ENCODE measurements at places on chromosomes 4 and X.
A peak's percentile ranks its signal among the peaks of the same experiment; 100 is the strongest.

DNA sequence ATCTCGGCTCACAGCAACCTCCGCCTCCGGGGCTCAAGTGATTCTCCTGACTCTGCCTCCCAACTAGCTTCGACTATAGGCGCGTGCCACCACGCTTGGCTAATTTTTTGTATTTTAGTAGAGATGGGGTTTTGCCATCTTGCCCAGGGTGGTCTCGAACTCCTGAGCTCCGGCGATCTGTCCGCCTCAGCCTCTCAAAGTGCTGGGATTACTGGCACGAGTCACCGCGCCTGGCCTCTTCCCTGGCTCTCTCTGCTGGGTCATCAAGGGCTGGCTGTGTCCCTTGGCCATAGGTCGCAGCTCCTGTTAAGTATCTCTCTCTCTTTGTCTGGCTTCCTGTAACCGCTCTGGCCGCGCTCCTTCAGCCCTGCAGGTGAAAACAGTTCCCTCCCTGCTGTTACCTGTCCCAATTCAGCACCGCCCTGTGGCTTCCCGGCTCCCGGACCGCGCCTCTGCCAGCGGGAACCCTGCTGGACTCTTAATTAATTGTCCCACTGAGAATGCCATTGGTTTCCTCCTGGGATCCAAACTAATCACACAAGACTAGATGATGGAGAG is 1.3 kb upstream of the RGS12 start:
- peak; percentile 54 for DNase-seq

- no peak for DNase-seq
Measured at GRCh38 chr4:56626963-56627362, 54.1 kb downstream of the HOPX start.

GRCh38 chr4:72410158-72410557 is 158.9 kb downstream of the ADAMTS3 start:
- no peak for DNase-seq

DNA sequence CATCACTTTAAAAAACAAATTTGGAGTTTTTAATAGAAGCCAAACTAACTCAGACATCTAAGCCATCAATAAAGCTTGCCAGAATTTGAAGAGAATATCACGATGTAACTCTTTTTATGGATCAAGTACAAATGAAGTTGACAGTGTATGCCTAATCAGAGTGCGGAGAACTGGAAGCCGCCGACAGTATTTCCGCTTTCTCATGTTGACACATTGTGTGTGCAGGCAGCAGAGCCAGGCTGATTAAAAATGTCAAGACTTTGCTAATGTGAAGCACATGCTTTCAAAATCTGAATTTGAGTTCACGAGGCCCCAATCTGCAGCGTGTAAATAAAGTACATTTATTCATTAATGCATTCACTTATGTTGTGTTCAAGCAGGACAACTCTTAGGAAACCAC is 161.2 kb downstream of the TENM3 start:
- no peak for DNase-seq

DNA sequence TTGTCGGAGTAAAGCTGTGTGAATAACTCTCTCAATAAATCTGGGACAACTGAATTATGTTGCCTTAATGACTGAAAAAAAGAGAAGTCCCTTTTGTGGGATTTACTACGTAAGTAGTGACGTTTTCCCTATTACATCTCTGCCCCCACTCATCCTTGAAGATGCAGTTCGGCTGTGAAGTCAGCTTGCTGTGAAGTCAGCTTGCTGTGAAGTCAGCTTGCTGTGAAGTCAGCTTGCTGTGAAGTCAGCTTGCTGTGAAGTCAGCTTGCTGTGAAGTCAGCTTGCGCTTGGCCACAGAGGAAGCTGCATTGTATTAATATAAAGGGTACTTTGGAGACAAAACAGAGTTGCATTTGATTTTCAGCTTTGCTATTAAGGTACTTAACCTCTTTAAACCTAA is 8.0 kb upstream of the VAMP7 start:
- no peak for DNase-seq

GRCh38 chr4:127759893-127760292 is 22.2 kb upstream of the HSPA4L start:
- DNase-seq = no peak

DNA sequence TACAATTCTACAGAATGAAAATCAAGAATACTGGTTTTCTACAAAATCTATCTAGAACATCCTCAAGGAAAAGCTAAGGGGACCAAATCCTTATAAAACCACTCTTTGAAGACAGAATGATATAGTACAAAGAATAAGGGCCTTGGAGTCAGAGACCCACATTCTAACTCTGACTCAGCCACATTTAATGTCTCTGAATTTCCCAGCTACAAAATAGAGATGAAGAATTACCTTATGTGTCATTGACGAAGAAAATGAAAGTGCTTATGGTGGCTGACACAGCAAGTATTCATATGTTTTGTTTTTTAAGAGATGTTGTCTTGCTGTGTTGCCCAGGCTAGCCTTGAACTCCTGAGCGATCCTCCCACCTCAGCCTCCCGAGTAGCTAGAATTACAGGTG is 35.9 kb upstream of the CXorf38 start:
- no peak for DNase-seq

DNA sequence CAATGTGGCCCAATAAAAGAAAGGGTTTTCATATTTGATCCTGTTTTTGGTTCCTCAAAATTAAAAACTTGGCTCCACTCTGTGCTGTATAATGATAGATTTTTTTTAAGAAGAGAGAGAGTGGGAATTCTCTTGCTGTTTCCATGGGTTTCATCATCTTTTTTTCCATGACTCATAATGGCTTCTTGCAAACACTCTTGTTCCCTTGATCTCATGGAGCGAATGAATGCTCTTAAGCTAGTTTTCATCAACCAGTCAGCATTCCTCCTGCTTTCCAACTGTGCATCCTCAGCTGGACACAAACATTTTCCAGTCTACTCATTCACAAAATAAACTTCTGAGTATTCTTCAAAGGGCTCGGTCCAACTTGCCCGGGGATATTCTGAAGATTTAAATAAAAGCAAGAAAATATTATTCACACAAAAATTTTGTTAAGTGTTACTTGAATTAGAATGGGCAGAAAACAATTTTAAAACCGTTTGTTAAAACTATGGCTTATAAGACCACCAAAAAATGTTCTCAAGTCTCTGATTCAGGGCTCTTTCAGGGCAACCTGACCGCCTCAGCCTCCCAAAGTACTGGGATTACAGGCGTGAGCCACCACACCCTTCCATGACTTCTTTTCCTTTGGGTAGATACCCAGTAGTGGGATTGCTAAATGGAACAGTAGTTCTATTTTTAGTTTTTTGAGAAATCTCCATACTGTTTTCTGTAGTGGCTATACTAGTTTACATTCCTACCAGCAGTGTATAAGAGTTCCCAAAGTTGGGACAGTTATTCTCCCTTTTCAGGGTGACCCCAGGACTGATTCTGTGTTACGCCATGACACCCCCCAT is 64.7 kb downstream of the TMEM156 start:
- DNase-seq = no peak

DNA sequence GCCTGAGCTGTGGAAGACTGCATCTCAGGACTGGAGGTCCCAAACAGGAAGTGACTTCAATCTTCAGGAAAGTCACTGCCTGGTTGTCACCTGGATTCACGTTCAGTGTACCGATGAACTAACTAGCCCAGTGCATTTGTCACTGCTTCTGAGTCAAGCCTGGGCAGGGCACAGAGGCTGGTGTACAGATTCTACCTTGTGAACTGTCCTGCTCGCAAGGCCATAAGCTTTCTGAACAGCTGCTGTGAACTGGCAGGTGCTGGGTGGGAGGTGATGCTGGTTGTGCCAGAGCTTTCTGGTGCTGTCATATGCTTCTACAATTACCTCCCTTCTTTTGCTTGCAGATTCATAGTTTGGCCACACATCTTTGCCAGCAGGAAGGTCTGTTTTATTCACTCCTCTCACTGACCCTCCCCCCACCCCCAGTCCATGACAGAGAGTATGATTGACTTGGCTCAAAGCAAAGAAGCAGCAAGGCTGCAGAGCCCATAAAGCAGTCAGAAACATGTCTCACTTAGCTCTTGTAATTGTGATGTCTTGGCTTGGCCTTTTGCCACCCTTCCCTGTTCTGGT is 40.5 kb downstream of the ZCCHC12 start:
- no peak for DNase-seq

DNA sequence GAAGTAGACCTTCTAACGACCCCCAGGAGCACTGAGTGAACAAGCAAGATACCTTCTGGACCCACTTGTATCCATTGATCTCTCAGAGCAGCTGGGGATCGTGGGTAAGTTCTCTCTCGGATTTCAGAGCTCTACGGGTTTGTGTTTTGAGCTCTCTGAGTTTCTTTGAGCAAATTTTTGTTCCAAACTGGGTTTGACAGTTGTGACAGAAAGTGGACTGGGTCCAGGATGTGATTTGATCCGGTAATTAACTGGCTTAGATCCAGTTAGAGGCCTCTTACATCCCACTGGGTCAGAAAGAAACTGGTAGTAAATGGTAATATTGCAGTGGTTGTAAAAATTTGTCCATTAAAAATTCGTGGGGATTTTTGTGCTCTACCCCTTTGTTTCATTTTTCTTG is 459.2 kb downstream of the INPP4B start:
- no peak for DNase-seq

- DNase-seq = no peak
Measured at GRCh38 chr4:112026058-112026457, 119.2 kb upstream of the FAM241A start.

- no peak for DNase-seq
Measured at GRCh38 chr4:57679969-57680368, 569.8 kb upstream of the IGFBP7 start.

DNA sequence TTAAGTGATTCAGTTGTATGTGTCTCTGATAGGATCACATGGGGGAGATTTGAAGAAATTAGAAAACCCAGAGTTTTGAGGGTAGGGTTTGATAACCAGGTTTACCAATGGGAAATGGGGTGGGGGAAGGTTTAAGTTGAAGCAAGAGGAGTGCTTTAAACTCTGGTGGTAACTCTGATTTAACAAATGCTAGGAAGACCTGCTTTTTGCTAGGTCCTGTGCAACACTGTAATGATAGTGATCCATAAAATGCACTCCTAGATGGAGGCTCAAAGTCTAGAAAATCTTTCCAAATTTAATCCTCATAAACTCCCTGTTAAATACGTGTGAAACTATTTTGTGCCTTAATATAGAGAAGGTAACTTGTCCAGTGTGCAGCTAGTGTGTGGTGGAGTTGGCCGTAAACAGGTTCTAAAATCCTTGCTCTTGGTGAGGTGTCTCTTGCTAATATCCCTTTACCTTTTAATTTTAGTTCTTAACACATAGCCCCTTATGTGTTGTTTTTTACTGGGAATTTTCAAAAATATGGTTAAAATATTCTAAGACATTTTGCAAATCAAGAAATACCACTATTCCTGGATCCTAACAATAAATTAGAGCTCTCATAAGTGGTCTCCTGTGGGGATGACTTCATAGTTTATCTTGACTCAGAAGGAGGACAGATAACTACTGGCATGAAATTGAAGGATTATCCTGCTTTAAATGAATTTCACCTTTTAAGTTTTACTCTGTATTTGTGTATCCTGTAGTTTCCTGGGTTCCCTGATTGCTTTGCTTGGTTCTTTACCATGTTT is 4.1 kb downstream of the RPL34 start:
- no peak for DNase-seq

DNA sequence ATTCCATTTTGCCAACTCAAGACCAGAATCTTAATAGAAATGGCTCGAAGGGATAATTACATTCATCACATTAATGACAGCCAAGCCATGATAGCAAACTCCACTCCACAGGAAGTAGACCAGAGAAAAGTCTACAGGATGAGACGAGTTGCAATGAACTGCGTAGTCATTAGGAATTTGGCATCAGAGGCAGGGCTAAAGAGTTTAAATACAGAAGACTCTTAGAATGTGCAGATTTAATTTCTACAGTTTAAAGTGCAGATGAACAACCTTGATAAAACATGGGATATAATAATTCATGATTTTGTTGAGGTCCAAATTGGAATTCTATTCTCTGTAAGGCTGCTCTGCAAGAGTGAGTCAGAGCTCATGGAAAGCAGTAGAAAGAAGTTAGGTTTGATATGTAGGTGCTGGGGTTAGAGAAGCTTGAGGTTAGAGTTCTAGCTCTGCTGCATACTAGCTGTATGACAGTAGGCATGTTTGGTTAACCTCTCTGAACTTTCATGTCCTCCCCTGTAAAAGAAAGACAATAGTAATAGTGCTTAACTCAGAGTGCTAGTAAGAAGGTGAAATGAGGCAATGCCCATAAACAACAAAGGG is 32.2 kb downstream of the LNX1 start:
- DNase-seq = no peak

- no peak for DNase-seq
Measured at GRCh38 chr4:96389770-96390169, 549.9 kb downstream of the PDHA2 start.

DNA sequence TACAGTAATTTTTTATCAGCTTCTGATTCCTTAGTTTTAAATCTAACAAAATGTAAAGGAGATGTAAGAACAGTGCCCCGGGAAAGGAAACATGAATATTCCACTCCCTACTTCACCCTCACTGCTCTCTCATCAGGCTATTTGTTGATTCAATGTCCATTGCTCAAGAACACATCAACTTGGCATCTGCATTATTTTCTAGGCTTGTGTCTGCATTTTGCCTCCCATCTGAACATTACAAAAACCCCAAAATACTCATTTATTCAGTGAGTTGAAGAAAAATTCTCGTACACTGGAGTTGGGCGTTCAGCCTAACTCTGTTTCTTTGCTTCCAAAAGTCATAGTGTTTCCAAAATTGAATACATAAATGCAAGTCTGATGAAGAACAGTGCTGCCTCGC is 25.6 kb downstream of the ARHGAP6 start:
- DNase-seq = no peak

DNA sequence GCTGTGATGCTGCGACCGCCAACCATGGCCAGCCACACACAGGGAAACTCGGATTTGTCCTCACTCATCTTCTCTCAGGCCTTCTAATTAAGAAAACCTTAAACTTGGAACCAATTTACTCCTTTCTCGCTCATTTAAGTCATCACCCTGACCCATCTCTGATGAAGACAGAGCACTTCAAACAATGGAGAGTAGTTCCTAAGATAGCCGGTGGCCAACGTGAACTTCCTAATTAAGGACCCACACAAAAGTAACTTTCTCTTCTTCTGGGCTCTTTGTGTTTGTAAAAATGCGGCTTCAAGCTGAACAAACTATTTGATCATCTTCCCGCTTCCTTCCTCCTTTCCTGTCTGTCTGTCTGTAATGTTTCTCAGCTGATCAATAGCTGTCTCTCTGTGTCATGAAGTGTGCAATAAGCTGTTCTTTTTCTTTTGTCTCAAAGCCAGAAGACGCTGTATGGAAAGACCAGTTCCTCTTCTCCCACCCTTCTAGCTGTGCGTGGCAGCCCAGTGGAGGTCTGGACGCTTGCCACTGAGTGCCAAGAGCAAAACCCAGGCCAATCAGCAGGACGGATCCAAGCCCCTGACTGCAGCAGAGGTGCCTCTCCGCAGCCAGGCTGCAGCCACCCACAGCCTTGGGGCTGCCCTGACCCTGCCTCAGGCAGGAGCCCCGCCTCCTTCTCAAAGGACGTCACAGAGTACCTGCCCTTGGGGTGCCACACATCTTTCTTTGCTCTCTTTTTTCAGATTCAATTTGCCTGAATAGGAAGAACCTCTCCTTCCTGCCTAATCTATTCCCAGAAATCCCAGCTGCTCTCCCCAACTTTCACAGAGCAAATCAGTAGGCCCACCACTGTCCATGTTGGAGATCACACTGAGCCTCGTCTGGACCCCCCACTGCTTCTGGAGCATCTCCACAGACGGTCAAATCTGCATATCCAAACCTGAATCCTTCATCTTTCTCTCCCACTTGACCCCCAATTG is 59.3 kb downstream of the MAML3 start:
- DNase-seq = peak; percentile 56

- no peak for DNase-seq
Measured at GRCh38 chr4:87006426-87006675, 71.5 kb downstream of the AFF1 start.

GRCh38 chr4:121817701-121818100 is 6.0 kb downstream of the CCNA2 start:
- no peak for DNase-seq

All from DMS79 treated with DMSO at 0.1 percent for 48 hours (cell line).